ENCODE measurements at places on chromosomes 13 and 19.
A peak's percentile ranks its signal among the peaks of the same experiment; 100 is the strongest.

GRCh38 chr13:28953714-28954418, 133.7 kb downstream of the MTUS2 start:
- DNase-seq: no peak

GRCh38 chr19:41355802-41356201, 2.1 kb upstream of the TGFB1 start:
- DNase-seq: no peak

GRCh38 chr13:108755083-108755482, 125.7 kb downstream of the MYO16 start:
- DNase-seq: no peak

DNA sequence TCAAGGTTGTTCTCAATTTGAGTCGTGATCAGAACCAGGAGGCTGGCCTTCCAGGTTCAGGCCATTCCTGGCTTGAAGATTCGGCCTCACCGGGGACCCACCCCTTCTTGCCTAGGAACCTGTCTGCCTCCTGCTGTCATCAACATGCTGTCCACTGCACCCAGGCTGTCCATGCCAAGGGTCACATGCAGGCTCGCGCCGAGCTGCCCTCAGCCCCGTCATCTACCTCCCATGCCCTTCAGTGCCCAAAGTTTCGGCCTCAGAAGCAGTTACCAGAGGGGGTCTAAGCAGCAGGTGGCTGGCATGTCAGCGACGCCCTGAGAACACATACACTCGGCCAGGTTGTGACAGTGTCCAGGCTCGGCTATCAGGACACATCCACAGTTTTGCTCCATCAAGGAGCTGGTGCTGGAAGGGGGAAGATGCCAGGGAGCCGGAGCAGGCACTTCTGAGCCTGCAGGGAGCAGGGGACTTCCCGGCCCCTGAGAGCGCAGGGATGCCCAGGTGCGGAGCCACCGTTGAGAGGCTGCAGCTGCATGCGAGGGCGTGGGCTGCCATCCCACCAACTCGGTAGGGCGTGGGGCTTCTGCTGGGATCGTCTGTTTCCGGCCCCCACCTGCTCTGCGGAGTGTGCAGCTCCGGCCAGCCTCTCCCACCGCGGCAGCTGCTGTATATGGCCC, 590.9 kb upstream of the SLITRK5 start:
- DNase-seq: no peak

DNA sequence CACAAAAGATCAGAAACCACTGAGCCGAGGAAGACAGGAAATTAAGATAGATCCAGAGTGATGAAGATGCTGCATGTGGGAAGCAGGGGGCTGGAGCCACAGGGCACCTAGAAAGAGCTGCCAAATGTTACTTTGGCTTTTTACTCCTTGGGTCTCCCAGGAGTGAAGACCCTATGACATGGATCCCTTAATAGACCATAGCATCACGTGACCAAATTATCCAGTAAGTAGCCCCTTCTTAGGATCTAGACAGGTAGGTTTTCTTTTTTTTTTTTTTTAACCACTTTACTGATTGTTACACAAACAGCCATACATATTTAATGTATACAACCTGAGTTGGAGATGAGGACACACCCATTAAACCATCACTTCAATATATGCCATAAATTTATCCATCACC, 183.9 kb upstream of the SOX21 start:
- no peak for DNase-seq

- DNase-seq: no peak
These were observed 472.8 kb downstream of the LIG4 start for GRCh38 chr13:107742544-107742943.

GRCh38 chr13:89150362-89150761, 1479.2 kb downstream of the SLITRK5 start:
- no peak for DNase-seq

- peak; percentile 35 for DNase-seq
These were observed 21.5 kb upstream of the SGCG start for GRCh38 chr13:23159205-23159759.

DNA sequence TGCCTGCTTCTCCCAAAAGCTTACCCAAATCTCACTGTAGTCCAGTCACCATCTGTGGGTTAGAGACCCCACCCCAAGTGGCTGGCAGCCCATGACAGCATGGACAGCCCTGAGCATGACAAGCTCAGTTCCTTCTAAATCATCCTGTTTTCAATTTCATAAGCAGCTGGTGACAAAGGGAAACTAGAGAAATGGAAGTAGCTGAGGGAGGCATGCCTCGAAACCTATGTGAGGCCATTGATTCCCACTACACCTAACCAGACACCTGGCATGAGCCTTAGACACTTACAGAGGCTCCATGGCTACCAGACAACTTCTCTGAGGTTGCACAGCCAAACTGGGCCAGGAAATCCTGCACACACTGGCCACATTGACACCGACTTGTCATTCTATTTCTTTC, 56.2 kb downstream of the ABCC4 start:
- no peak for DNase-seq

DNA sequence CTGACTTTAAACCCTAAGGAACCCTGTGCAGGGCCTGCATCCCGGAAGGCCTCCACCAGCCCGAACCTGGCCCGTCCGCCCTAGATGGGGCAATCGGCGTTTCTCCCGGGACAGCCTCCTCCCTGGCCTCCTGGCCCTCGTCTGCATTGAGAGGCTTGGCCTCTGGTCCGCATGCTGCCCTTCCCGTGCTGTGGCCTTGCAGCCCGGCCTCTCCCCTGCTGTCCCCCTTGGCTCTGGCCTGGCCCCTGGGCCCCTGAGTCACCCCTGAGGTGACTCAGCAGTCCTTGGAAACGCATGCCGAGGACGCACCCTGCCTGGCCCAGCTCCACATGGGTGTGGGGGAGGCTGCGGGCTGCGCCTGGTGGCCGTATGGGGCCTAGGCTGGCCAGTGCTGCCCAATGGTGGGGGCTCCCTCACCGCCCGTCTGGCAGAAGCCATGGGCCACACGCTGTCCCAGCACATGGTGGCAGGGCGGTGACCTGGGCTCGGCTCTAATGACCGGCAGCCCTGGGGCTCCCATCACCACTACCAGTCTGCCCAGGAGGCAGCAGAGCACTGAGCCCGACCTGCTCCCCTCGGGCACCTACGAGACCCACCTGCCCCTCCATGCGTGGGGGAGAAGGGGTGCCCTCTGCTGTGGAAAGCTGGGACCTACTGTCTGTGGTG, 25.7 kb downstream of the SH3GL1 start:
- no peak for DNase-seq

DNA sequence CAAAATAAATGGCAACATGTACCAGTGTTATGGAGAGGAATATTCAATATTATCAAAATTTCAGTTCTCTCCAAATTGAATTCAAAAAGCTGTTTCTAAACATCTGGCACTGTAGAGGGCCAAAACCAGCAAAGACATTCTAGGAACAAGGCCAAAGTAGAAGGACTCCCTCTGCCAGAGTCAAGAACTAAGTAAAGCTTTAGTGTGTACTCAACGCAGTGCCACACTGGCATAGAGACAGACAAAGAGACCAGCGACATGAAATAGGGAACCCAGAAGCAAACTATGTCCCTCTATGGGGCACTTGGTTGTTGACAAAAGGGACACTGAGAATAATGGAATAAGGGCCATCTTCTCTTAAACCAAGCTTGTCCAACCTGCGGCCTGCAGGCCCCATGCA, 15.6 kb downstream of the SCGB2B2 start:
- no peak for DNase-seq

DNA sequence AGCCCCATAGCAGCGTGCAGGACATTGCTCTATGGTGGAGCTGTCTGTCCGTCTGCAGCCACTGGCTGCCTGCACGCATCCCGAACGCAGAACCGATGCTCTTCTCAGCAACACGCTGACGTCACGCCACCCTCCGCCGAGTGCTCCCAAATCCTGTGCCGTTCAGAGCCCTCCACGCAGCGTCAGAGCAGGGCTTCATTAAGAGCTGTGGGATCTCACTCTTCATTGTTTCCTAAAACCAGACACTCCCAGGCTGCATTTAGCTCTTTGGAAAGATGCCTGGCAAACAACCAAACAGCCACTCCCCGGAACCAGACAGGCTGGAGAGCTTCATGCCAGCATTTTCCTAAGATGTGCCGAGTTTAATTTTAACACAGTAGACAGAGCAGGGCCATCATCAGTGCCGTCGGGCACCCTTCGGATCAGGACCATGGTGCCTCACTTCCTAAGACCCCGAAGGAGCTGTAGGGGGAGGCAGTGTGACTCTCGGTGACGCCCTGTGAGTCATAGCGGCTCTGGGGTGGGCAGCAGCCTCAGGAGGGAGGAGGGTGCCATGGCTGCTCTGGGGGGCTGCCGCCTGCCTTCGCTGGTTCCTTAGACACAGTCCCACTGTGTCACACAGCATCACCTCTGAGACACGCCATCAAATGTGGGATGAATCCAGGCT, 131.5 kb upstream of the MCF2L start:
- DNase-seq: no peak

GRCh38 chr19:57771417-57771816, 1.9 kb downstream of the ZNF586 start:
- no peak for DNase-seq

GRCh38 chr13:108984251-108984920, 355.0 kb downstream of the MYO16 start:
- no peak for DNase-seq

GRCh38 chr13:84566780-84567179, 684.5 kb upstream of the SLITRK1 start:
- DNase-seq: no peak

- no peak for DNase-seq
These were observed 1254.2 kb upstream of the SLC10A2 start for GRCh38 chr13:104320446-104320845.

GRCh38 chr19:39277598-39277997, 9.4 kb downstream of the IFNL2 start:
- DNase-seq: no peak

DNA sequence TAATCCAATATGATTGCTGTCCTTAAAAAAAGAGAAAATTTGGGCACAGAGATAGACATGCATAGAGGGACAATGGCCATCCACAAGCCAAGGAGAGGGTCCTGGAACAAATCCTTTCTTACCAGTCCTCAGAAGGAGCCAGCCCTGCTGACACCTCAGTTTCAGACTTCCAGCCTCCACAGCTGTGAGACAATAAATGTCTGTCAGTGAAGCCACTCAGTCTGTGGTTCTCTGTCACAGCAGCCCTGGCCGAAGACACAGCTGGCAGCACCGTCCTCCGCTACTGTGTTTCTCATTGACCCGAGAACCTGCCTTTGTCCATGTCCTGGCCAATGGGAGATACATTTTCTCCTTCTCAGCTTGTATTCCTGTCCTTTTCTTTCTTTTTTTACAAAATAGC, 207.9 kb downstream of the TM9SF2 start:
- DNase-seq: no peak

GRCh38 chr13:101649488-101650126, 197.1 kb downstream of the ITGBL1 start:
- no peak for DNase-seq

GRCh38 chr19:42176990-42177685, 40.3 kb downstream of the DEDD2 start:
- DNase-seq: peak; percentile 71

GRCh38 chr13:50612717-50613116, 230.8 kb downstream of the DLEU7 start:
- no peak for DNase-seq

DNA sequence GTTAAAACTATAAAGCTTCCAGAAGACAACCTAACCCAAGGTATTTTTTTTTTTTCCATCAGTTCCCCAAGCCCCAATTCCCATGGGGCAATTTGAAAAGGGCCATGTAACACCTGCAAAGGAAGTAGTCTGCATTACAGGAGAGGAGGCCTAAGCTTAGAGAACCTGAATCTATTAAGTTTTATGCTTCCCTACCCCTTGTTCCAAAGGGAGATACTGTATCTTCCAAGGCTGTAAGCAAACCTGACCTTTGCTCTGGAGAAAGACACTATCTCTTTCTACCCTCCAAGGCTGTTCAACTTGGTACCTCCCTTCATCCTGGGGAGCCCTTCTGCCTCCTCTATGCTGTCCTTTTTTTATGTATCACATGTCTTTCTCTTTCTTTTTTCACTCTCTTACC, 15.0 kb downstream of the KATNAL1 start:
- no peak for DNase-seq

DNA sequence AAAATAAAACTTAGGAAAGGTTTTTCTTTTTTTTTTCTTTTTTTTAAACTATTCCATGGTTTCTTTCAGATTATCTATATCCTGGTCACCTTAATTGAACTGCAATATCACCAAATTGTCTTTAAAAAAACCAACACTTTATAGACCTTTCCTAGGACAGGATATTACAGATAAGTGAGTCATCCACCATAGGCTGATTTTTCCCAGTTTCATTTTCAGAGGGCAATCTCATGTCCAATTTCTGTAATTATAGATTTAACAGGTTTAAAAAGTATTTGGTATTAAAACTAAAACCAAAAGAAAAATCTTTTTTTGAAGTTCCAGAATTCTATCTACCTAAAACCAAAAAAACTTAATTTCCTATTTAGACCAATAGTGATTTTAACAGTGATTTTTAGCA, 13.2 kb downstream of the SPART start:
- DNase-seq: no peak

DNA sequence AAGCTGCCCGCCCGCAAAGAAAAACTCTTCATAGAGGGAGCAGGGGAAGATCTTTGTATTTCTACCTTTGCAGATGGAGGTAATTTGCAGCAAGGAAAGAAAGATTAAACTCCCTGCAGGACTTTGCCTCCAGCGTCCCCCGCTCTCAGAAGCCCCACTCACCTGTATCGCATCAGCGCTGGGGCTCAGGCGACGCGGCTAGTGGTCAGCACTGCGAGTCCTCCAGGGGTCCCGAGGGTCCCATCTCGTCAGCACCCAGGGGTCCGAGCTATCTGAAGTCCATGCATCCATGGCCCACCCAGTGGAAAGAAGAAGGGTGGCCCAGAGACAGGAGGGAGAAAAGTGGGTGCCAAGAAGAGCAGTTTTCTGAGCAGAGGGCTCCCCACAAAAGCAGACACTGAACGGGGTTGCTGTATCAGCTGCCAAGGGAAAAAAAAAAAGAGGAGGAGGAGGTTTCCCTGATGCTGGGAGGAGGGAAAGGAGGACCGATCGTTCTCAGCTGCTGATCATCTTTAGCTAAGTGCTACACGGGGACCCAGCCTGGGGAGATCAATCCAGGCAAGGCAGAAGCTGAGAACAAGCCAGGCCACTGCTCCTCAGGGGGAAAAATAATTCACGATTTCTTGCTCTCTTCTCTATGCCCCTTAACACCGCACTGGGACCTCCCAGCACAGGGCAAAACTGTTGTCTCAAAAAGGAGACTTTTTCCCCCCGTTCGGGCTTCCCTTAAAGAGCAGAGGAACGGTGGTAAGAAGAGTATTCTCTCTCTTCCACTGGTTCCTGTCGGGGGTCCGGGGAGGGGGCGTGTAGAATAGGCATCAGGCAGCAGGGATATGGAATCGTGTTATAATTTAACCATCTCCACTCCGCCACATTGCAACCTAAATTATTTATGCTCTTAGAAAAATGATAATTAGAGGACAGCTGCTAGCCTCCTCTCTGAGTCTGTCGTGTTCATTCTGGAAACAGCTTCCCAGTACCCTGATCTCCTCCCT, 117.7 kb upstream of the CACNA1A start:
- DNase-seq: no peak
